ENCODE measurements at places on chromosomes 6 and 20. TPM values are rescaled to one million over a fixed set of nuclear protein-coding genes. Genes with fewer than 3 reads are reported as not detected.

PET117 gene
- 15.3 TPM for polyA plus RNA-seq

VWA7 gene
- 14.0 TPM for polyA plus RNA-seq

TP53TG5 gene
- 1.3 TPM for polyA plus RNA-seq

NOX3 gene
- 2.7 TPM for polyA plus RNA-seq

CST4 gene
- not detected for polyA plus RNA-seq

TCP11 gene
- polyA plus RNA-seq, result 2.2 TPM

ENPP3 gene
- 12.8 TPM for polyA plus RNA-seq

TCF15 gene
- 1.3 TPM for polyA plus RNA-seq

RAMACL gene
- polyA plus RNA-seq, result 0.09 TPM

TFEB gene
- 7.9 TPM for polyA plus RNA-seq

CLPSL2 gene
- polyA plus RNA-seq, result 0.23 TPM

IGF2R gene
- 69.5 TPM for polyA plus RNA-seq

ZFP64 gene
- polyA plus RNA-seq, result 19.8 TPM

OVOL2 gene
- polyA plus RNA-seq, result 1.5 TPM

TAP2 gene
- polyA plus RNA-seq, result 9.9 TPM

SLC17A4 gene
- 2.2 TPM for polyA plus RNA-seq

Measured in renal pelvis (tissue), 12 donors.